ENCODE measurements at places on chromosomes 4 and X. TPM values are rescaled to one million over a fixed set of nuclear protein-coding genes. Genes with fewer than 3 reads are reported as not detected.

HTRA3 gene
- 22.8 TPM for total RNA-seq

SNX12 gene
- total RNA-seq, result 32.9 TPM

SLC9B1 gene
- 4.8 TPM for total RNA-seq

DNA sequence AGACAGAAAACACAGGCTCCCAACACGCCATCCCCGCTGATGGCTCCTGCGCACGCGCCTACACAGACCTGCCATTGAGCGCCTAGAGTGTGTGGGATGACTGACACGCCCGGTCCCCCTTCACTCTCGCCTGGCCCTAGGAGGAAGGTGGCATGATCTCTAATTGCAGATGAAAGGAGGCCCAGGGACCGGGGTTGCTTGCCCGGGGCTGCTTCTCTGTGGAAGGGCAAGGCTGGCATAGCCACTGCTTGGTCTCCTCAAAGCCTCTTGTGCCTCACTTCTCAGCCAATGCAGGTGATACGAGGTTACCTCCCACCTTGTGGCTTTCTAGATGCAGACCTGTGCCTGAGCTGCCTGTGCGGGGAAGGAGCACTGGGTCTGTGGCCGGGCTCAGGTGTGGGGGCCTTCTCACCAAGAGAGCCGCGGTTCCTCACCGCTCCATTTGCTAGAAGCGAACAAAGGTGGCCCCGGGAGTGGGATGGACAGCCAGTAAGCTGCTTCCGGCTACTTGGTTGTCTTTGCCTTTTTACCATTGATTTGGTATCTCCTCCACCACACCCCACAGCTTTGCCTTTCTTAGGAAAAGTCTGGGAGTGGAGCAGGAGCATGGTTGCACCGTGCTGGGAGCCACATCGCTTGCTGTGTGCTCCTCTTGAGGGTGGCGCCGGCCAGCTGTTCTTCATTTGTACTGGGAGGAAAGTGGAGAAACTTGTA, 47.0 kb downstream of the TBC1D14 start:
- no peaks in the 10 kb centered on the region for H3K27me3 ChIP-seq
- DNase-seq, result no peak
- H3K4me1 ChIP-seq, result no peaks in the 10 kb centered on the region
- H3K36me3 ChIP-seq, result no peaks in the 10 kb centered on the region
- no peak overlapping the region for H3K27ac ChIP-seq

- H3K4me1 ChIP-seq, result no peaks in the 10 kb centered on the region
- no peaks in the 10 kb centered on the region for H3K27me3 ChIP-seq
- no peak overlapping the region for H3K27ac ChIP-seq
- H3K4me3 ChIP-seq, result no peak overlapping the region
- no peak for DNase-seq
Observed at GRCh38 chr4:159284113-159284512, 181.2 kb downstream of the RAPGEF2 start.

DNA sequence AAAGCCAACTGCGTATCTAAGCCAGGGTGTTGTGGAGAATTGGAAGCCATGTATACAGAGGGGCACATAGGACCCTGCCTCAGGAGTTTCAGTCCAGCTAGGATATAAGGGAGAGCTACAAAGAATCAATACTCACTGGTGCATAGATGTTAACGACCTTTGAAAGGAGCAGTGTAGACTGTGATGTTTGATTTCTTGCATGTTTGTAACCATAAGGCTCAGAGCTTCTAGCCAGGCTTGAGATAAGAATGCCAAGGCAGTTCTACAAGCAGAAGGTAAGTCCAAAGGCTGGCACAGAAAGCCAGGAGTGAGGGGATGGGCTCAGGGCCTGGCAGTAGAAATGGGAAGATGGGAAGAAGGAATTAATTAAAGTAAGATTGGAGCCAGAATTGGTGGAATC, 75.7 kb downstream of the CC2D2A start:
- H3K27ac ChIP-seq, result no peak overlapping the region
- H3K4me1 ChIP-seq, result no peaks in the 10 kb centered on the region
- H3K4me3 ChIP-seq, result no peak overlapping the region
- H3K27me3 ChIP-seq, result no peaks in the 10 kb centered on the region
- H3K36me3 ChIP-seq, result no peaks in the 10 kb centered on the region

DNA sequence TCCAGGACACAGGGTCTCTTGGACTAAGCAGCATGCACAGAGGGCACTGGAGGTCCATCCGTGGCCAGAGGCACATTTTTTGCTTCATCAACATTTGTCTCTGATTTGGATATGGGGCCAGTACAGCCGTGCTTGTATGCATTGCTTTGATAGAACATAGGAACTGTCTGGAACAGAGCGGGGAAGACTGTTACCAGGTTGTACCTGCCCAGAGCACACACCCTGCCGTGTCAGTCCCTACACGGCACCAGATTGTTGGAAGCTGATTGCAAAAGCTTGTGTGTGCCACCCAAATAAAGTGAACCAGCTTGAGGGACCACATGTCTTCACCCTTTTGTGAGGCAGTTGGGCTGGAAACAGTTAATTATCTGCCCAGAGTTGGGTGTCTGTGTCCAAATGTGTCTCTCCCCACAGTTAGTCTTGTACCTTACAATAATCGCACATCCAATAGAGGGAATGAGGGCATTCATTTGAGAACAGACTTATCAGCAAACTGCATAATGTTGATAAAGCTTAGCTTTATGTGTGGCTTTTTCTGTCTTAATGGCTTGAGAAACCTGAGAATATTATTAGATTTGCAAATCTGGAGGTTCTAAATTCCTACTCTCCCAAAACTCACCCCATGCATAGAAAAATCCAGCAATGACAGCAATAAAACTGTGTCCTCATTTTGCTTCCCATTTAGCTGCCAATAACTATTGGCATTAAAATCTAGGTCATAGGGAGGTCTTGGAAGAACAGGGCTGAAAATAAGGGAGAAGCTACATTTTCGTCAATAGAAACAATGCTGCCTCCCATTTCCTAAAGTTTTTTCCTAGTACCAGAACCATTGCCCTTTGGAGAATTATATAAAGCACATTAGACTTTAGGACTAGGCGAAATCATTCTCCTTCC, 21.2 kb downstream of the KLF3 start:
- no peak overlapping the region for H3K27ac ChIP-seq
- no peaks in the 10 kb centered on the region for H3K27me3 ChIP-seq
- no peaks in the 10 kb centered on the region for H3K4me1 ChIP-seq
- no peaks in the 10 kb centered on the region for H3K36me3 ChIP-seq
- no peak for DNase-seq
- no peak overlapping the region for H3K4me3 ChIP-seq

DNA sequence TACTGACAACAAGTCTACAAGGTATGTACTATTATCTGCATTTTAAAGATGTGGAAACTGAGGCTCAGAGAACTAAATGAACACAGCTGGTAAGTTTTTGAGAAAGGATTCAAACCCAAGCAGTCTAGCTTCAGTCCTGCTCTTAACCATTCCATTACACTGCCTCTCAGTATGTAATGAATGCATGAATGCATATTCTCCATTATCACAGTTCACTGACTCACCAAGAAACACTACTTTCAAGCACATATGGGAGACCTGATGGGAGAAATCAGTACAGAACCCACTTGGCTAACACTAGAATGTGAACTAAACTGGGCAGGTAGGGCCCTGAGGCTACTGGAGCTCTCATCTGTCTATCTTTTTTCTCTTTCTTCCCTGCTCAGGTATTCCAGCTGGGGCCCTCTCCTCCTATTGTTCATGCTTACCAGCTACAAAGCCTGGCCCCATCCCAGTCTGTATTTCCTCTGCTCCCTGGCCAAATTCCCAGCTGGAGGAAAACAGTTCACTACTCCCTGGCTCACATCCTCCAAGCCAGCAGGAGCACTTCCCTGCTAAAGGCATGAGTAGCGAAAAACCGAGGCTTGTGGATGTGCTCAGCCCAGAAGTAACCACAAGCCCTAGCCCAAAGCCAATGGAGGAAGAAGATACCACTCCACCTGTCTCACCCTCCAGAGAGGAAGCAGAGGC, 178.2 kb upstream of the ARHGEF9 start:
- H3K4me1 ChIP-seq, result no peaks in the 10 kb centered on the region
- H3K27me3 ChIP-seq, result no peaks in the 10 kb centered on the region
- no peak overlapping the region for H3K27ac ChIP-seq
- DNase-seq, result peak; percentile 20

- H3K36me3 ChIP-seq, result no peaks in the 10 kb centered on the region
- peak overlapping the region; percentile 46 for H3K27ac ChIP-seq
- no peaks in the 10 kb centered on the region for H3K27me3 ChIP-seq
- H3K4me3 ChIP-seq, result no peak overlapping the region
- DNase-seq, result no peak
Observed at GRCh38 chr4:174713181-174713580, 115.9 kb downstream of the GLRA3 start.

GRCh38 chr4:77481856-77482255, 123.8 kb upstream of the CXCL13 start:
- no peak overlapping the region for H3K4me3 ChIP-seq
- H3K36me3 ChIP-seq, result no peaks in the 10 kb centered on the region
- H3K4me1 ChIP-seq, result no peaks in the 10 kb centered on the region
